Cardiac muscle cell (in vitro differentiated cells and primary cell): ENCODE measurements at places on chromosomes 1 and 21. TPM values are rescaled to one million over a fixed set of nuclear protein-coding genes. Genes with fewer than 3 reads are reported as not detected.

- DNase-seq = peak; percentile 67
Observed at GRCh38 chr1:6634371-6635052, 9.8 kb downstream of the THAP3 start.

- DNase-seq = no peak
Observed at GRCh38 chr1:226625832-226626576, 77.4 kb downstream of the STUM start.

DNA sequence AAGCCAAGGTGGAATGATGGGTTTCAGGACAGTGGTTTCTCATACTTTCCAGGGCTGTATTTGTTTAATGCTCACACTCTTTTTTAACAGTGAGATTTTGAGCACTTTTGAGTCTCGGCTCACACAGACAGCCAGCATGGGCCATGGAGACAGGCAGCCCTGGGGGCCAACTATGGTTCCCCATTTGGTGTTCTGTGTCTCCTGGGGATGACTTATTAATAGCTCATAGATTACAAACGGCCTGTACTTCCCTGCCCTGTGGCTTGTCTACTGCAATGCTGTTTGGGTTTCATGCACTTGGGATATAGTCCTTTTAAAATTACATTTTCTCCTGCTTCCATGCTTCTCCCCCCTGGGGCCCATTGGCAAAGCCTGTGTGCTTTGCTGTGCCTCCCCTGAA lies 178.3 kb downstream of the KCNJ6 start:
- DNase-seq = no peak

GRCh38 chr1:161307892-161308638 lies 1.7 kb downstream of the MPZ start:
- peak; percentile 18 for DNase-seq

TSTD1 gene
- 262 and 347 TPM in 2 replicates for total RNA-seq

DNA sequence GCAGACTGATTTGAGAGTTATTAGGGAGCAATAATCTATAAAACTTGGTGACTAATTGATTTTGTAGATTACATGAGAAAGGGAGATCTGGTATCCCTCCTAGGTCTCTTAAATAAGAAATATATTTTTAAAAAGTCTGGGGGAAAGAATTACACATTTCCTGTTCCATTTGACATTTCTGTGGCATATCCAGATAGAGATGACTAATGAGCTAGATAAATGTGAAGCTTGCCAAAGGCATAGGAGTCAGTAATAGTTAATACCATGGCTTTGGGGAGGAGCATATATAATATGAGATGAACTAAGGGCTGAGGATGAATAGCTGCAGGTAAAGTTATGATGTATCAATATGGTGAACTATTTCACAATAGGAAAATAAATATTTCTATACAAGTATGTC lies 663.7 kb downstream of the PTPRC start:
- peak; percentile 75 for DNase-seq

- no peak for DNase-seq
Observed at GRCh38 chr1:109819906-109820305, 56.2 kb upstream of the EPS8L3 start.

DNA sequence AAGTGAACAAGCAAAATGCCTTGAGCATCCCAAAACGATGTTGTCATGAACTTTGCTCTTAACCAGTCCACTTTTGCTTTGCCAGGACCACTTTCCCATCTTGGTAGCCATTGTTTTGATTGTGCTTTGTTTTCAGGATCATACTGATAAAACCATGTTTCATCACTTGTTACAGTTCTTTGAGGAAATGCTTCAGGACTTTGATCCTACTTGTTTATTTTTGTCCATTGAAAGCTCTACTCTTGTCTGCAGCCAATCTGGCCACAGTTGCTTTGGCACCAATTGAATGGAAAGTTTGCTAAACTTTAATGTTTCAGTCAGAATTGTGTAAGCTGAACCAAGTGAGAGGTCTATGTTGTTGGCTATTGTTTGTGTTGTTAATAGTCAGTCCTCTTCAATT lies 12.8 kb downstream of the PLPPR4 start:
- no peak for DNase-seq

- DNase-seq = no peak
Observed at GRCh38 chr1:108054396-108054795, 89.4 kb upstream of the VAV3 start.

GRCh38 chr1:201457508-201457960 lies 11.5 kb downstream of the PHLDA3 start:
- DNase-seq = no peak

PPP1R8 gene
- total RNA-seq = 47.1 and 58.7 TPM in 2 replicates

- peak; percentile 38 for DNase-seq
Observed at GRCh38 chr1:66809736-66810326, 8.8 kb upstream of the INSL5 start.

DNA sequence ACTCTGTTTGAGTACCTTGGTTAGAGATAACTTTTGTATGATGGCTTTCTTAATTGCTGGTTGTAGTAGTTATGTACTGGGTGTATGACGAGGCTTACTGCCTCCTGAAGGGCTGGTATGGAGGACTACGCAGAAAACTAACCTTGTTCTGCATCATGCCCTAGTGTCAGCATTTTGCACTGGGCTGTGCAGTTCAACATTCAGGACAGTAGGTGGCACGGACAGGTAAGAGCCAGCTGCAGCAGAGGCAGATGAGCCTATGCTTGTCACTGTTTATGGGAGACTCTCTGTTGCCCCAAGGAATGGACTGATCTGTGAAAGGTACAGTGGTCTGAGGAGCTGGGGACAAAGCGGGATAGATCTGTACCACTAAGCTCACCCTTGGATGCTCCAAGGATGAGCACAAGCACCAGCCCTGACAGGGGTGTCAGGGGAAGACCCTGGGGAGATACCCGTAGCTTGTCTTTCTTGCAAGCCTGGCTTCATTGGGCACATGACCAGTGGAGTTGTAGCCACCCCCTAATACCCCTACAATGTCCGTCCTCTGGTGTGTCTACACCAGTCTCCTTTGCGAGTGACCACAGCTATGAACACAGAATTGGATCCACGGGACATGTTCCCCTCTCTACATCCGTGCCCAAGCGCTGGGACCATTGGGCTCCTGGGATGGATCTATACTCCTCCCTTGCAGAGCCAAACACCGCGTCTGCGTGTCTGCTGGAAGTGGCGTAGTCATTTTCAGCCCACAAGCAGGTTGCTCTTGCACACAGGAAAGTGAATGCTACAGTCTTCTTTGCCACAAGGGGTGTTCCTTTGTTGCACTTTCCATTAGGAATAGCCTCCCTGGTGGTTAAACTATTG lies 51.1 kb upstream of the CFHR3 start:
- DNase-seq = peak; percentile 66

DNA sequence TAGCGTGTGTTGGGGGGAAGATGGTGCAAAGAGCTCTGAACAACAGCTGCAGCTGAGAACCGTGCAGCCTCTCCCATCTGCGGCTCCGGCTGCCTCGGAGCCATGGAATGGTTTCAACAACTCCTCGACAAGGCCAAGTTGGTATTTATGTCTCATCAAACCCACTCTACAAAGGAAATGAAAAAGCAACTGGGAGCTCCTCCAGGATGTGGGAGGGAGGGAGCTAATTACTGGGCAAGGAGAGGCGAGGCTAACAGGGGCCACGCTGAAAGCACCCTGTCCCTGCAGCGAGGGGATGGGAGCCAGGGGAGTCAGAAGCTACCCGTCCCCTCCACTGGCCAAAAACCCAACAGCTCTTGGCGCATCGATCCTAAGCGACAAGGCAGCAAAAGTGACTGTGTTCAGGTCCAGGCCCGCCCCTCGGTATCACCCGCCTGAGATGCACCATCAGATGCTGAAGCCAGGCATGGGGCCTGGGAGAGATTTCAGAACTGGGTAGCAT lies 63.1 kb downstream of the ACOT7 start:
- peak; percentile 80 for DNase-seq

DNA sequence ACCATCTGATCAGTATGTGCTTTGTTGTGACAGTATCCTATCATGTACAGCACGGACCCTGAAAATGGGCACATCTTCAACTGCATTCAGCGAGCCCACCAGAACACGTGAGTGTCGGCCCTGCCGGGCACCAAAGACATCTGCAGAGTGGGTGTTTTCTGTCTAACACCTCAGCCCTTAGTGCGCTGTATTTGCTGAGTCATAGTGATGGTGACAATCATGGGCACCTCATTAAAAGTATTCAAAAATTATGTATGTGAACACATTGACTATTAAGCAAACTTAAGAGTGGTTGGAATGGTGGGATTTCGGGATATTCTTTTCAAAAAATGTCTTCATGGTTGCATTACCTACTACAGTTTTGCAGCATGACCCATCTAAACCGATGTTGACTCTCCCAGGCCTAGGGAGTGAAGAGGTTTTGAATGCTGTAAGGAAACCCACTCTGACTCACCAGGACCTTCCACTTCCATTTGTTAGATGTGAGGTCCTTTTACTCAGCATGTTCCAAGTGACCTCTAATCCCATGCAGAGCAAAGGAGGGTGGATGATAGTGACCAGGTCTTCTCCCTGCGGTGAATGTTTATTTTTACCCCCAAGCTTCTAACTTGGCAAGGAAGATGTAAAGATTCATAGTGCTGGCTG lies 20.1 kb downstream of the MGST3 start:
- DNase-seq = no peak

DNA sequence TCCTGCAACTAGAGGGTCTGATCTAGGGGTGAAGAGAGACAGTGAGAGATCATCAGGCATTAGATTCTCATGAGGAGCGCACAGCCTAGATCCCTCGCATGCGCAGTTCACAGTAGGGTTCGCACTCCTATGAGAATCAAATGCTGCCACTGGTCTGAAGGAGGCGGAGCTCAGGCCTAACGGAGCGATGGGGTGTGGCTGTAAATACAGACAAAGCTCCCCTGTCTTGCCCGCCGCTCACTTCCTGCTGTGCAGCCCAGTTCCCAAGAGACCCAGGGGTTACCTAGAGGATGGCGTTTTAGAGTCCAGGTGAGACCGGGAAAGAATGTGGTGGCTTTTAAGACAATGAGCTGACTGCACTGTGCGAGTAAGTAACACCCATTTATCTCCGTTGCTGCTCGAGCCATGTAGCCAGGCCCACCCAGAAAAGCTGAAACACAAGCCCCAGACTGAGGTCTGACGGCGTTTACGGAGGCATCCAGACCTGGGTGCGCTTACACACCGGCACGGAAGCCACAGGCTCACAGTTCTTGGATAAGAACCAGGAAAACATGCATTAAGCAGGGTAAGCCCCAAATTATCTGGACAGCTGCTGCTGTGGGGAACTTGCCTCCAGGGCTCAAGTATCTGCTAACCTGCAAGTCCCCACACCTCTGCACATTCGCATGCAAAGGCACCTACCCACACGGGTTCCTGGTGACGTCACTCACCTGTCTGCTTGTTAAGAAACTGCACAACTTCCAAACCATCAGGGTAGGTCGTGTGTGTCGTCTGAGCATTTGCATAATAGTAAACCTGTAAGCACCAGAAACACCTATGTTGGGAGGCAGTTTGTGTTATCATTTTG lies 12.5 kb downstream of the TCP10L start:
- DNase-seq = no peak

SLC35F3 gene
- 0.98 and 1.7 TPM in 2 replicates for total RNA-seq

DNA sequence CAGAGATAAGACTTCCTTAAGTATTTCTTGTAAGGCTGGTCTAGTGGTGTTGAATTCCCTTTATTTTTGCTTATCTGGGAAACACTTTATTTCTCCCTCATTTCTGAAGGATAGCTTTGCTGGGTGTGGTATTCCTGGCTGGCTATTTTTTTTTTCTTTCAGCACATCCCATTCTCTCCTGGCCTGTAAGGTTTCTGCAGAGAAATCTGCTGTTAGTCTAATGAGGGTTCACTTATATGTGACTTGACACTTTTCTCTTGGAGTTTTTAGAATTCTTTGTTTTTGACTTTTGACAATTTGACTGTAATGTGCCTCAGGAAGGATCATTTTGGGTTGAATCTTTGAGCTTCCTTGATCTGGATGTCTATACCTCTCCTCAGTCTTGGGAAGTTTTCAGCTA lies 61.5 kb downstream of the DIPK1A start:
- DNase-seq = no peak

LCE3B gene
- not detected in 2 replicates for total RNA-seq

GRCh38 chr1:58874757-58875755 lies 91.2 kb upstream of the JUN start:
- no peak for DNase-seq

DDAH1 gene
- 14.0 and 15.5 TPM in 2 replicates for total RNA-seq

DNA sequence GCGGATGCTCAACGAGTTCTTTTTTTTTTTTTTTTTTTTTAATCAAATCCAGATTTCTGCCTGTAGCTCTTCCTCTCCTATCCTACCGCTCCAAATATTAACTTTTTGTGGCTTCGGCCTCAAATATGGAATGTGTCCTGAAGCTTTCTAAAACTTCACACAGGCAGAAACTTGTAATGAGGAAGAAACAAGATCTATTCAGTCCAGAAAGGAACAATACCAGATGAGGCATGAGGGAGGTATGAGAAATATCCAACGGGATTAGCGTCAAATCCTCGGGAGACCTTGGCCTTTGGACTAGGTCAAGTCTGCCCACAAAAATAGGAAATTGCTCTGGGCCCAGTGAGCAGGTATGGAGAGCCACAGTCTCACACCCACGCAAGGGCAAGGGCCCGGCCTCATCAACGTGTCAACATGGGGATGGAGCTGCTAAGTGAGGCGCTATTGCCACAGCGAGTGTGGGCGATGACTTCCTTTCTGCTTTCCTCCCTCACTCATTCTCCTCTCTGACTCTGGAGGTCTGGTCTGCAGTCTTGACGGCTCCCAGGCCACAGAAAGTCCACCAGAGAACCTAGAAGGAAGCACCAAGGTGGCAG lies 66.6 kb downstream of the BCAR3 start:
- DNase-seq = peak; percentile 77

CLEC20A gene
- total RNA-seq = not detected in 2 replicates

DNA sequence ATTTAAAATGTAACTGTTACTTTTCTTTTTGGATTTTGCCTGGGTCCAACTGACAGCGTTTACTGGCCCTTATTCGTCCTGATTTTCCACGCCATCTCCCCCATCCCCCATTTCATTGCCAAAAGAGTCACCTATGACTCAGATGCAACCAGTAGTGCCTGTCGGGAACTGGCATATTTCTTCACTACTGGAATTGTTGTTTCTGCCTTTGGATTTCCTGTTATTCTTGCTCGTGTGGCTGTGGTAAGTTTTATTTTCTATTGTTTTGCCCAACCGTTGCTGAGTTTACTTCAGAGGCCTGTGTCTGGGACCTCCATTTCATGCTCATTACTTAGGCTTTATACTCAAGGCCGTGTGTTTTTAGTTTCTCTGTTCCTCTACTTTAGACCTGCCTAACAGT lies 9.3 kb downstream of the LEPR start:
- peak; percentile 91 for DNase-seq
